ENCODE measurements at places on chromosomes 2 and 18.

- DNase-seq = no peak
Measured at GRCh38 chr2:230217424-230217823, 2.4 kb downstream of the SP110 start.

GRCh38 chr2:216777637-216778273 is 82.1 kb downstream of the TNP1 start:
- DNase-seq = peak; percentile 86

DNA sequence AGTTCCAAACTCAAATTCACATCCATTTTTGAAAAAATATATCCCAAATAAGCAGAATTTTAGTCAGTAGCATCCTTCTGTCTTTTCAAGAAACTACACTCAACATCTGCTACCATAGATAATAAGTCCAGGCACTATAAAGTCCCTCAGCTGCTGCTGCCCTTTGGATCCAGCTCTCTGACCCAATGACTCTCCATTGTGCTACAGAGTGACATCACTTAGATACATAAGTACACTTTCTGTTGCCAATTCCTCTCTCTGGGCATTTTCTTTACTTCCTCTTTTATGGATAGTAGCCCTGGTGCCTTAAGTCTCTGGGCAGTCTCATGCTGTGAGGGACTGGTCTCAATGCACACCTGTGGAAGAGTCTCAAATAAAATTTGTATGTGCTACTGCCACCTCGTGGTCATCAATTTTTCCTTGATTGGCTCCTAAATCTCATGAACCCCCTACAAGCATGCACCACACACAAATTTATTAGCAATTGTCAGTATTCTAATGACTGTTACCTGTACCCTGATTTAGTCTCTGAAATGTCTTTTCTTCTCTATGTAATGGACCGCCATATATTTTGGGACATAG is 219.2 kb downstream of the LRP1B start:
- DNase-seq = peak; percentile 35

DNA sequence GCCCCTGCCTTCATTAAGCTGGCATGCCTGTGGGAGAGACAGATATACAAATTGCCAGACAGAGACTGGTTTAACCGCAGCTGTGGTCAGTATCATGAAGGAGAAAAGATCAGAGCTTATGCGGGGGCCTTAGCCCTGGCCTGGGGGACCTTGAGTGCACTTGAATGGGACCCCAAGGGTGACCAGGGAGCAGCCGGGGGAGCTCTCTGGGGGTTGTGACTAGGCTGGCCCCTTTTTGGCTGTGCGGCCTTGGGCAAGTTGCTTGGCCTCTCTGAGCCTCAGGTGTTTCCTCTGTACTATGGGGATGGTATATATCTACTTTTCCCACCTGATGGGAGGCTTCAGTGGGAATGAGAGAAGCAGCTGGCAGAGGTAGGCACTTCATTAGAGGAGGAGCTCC is 35.7 kb downstream of the INHBB start:
- no peak for DNase-seq

DNA sequence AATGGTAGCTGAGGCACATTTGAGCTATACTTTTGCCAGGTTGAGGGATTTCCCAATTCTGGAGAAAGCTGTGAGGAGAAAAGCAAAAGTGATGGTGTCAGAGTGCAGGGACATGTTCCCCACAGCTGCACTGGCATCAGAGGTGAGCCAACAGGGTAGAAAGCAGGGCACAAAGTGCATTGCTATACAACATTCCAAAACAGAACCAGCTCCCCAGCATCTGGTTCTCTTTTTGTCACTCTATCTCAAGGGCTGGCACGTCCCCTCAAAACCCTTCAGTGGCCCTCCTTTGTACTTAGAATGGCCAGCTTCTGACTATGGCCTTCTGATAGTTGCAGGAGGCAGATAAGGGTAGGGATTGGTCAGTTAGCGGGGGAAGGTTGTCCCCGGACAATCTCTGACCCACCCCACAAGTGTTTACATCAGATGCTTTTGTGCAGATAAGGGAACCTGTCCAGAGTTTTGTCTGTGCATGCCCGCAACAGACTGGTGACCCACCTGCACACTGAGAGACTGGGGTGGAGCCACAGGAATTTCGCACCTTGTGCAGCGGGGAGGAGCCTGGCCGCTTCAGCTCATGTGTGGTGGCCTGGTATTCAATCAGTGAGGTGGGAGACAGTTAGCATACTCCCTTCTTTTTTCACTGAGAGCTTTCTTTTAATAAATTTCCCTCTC is 31.0 kb upstream of the TMEM17 start:
- DNase-seq = no peak

DNA sequence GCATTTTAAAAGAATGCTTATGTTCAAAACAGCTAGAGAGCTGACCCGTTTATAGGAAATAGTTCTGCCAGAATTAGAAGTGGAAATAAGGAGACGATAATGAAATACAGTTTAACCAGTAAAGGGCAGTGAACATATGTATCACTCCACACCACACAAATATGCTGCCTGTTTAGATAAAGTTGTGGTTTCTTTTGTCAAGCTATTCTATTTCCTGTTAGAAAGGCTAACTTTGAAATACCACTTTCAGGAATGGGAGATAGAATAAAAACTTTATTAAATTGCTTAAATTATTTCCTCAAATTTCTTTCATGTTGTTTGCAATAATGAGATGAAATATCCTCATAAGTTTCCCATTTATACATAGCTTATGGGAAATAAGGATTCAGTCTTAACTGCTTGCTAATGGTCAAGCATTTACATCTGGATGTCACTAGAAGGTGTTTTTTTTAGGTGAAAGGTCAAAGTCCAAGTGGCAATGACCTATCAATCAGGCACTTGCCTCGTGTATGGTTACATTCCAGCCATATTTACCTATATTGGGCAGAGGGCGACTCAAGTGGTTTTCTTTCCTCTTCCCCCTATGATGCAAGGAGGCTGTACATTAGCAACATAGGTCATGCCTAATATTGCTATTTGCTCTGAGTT is 148.9 kb downstream of the ZEB2 start:
- no peak for DNase-seq

GRCh38 chr2:241030883-241031282 is 32.5 kb downstream of the SNED1 start:
- no peak for DNase-seq

DNA sequence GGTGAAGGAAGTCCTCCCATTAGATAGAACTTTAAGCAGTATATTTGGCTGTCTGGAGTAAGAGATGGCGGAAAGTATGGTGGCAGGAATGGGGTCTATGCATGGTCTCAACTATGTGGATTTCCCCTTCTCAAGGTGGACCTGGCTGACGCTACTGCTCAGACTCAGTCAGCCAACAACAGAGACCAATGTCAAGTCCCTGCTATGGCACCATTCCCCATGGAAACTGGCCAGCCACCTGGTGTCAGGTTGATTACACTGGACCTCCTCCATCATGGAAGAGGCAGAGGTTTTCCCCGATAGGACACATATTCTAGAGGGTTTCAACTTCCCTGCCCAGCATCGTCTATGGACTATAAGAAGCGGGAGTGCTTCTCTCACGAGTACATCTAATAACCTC is 8.6 kb upstream of the FAHD2A start:
- DNase-seq = no peak

- peak; percentile 51 for DNase-seq
Measured at GRCh38 chr2:173676647-173677046, 288.5 kb downstream of the SP3 start.

DNA sequence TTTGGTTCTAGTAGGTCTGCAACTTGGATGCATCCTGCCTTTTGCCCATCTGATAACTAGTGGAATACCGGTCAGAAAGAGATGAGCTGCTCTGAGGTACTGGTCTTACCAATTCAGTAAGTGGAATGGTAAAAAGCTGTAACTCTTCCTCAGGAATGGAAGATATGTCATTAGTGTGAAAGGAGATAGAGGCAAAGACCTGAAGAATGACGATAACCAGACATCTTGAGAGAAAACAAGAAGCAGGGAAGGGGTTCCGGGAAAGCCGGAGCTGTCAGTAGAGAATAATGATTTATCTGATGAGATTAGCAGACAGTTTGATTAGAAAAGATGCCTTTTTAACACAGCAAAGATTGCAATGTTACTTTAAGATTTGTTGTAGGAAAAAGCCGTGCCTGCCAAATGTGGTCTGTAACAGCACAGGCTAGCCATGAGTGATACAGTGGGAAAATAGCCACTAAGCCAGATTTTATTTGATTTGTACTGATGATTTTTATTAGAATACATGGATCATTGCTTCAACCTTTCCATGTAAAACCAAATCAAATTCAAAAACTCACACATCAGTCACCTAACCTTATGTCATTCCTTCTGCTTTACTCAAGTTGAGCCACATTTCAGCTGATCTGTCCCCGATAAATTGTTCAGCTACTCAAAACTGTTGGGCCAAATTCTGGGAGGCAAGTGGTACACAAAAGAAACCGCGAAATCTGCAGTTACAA is 110.0 kb downstream of the TCF4 start:
- DNase-seq = no peak

DNA sequence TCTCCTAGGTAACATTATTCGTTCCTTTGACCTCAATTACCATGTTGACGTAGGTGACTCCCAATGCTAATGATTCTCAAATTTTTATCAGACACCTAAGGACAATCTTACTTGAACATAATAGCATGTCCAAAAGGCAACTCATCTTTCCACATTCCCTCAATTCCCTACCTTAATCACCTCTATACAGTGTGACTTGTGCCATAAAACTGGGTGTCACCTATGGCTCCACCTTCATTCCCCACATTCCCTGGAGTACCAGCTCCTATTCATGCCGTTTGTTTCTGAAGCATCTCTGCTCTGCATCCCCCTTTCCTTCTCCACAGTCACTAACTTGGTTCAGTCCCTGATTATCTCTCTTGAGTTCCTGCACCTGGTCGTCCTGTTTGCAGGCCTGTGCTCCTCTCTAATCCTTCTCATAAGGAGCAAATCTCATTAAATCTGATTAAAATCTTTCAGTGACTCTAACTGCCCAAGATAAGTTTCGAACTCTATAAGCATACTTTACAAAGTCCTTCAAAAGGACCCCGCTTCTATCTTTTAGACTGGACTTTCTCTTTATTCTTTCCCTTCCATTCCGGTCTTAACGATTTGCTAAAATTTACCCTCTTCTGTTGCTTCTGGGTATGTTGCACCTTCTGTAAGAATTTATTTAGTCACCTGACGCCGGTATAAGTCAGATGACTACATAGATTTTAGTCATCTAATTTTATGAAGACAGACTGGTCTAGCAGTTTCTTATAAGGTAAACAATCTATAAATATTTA is 128.7 kb downstream of the OSBPL1A start:
- no peak for DNase-seq

DNA sequence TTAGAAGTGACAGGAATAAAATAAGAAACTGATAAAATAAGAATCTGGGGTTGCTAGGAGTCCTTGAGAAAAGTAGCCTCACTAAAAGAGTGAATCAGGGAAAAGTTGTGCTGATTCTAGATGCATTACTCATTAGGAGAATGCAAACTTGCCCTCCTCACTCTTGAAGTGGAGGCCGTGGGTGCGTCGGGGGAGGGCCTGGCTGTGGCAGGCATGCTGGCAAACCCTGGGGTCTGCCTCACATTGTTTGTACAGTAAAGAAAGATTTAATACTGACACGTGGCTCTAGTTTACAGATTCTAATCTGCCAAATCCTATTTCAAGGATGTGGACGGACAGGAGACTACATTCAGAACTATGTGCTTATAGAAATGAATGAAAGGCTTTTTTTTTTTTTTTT is 41.9 kb downstream of the TANC1 start:
- DNase-seq = no peak

DNA sequence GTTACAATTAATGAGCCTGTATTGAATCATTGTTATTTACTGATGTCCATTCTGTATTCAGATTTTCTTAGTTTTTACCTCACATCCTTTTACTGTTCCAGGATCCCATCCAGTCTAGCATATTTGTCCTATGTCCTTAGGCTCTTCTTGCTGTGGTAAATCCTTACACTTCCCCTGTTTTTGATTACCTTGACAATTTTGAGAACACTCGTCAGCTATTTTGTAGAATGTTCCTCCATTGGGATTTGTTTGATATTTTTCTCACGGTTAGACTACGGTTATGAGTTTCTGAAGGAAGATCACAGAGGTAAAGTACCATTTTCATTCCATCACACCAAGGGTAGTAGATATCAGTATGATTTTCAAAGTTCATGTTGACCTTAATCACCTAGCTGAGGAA is 202.3 kb downstream of the AKAIN1 start:
- no peak for DNase-seq

DNA sequence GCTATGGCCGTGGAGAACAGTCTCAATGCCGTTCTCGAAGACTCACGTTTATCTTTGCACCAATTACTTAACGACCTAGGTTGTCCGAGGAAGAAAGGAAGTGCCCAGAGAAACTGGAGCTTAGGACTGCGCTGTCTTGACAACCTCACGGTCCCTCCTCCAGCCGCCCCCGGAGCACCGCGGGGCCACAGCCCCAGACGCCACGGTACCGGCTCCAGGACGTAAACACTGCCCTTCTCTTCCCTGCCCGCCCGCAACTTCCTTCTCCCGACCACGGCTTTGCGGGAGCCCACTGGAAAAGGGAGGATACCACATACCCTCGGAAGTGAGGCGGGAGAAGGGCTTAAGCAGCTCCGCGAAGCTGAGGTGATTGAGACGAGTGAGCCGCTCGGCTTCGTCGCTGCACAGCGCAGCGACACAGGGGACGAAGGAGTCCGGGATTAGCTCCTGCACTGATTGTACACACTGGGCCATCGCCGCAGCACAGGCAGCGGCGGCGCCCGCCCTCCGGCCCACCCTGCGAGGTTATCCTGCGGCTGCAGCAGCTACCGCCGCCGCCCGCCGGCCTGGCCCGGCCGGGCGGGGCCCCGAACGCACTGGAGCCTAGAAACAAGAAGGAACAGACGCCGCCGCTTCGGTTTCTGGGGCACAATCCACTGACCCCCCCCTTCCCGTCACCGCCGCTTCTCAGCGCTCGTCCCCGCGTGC is 483 bp downstream of the TRAPPC8 start:
- DNase-seq = peak; percentile 60

DNA sequence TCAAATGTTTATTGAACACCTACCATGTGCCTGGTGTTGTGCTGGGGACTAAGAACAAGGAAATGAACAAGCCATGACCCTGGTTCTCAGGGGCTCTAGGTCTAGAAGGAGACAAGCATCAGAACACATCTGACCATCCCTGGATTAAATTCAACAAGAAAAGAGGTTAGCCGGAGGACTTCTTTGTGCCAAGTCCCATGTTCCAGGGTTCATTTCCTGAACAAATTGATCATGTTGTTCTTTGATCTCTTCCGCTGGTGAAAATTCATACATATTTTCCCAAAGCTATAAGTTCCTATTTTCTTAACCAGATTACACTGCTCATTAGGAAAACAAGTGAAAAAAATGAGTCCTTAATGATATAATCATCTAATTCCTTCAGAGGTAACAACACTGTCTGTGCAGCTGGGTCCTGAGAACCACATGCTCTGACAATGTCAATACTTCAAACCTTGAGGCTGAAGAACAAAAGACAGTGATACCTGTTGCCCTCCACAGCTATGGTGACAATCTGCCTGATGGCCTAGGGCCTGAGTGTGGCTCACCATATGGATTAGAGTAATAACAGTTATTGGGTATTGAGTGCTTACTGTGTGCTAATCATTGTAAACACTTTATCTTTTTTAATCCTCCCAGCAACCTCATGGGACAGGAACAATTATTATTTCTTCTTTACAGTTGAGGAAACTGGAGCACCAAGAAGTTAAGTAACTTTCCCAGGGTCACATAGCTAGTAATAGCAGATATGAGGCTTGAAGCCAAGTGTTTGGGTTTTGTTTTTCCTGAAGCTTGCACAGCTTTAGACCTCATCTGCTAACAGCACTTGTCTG is 24.6 kb upstream of the INO80C start:
- no peak for DNase-seq

GRCh38 chr2:174635015-174635593 is 37.5 kb upstream of the WIPF1 start:
- no peak for DNase-seq

- no peak for DNase-seq
Measured at GRCh38 chr2:56077359-56077915, 106.4 kb upstream of the CCDC85A start.
